NCI-H1105 (cell line): ENCODE measurements at places on chromosomes 16 and 17.

- no peak for DNase-seq
Observed at GRCh38 chr17:69856946-69857345, 218.1 kb upstream of the KCNJ16 start.

- DNase-seq, result no peak
Observed at GRCh38 chr16:54142787-54143186, 143.8 kb downstream of the IRX3 start.

DNA sequence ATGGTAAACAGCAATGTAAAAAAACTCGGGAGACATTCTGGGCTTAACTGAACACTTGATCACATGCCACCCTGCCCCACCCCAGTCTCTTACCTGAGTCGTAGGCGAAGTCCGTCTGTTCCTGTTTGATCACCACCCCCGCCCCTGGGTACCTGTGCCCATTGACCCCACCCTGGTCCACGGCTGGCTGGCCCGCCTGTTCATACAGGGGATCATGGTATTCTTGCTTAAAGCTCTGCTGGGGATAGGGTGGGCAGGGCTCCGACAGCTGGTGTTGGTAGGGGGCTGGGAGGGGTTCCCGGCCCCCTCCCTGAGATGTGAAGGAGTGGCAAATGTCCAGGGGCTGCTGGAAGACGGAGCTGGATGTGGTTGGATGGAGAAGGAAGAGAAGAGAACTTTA, 13.6 kb downstream of the ETV4 start:
- no peak for DNase-seq

- no peak for DNase-seq
Observed at GRCh38 chr17:82876602-82877379, 37.0 kb upstream of the ZNF750 start.

- DNase-seq, result no peak
Observed at GRCh38 chr17:66167189-66167815, 24.6 kb downstream of the CEP112 start.

DNA sequence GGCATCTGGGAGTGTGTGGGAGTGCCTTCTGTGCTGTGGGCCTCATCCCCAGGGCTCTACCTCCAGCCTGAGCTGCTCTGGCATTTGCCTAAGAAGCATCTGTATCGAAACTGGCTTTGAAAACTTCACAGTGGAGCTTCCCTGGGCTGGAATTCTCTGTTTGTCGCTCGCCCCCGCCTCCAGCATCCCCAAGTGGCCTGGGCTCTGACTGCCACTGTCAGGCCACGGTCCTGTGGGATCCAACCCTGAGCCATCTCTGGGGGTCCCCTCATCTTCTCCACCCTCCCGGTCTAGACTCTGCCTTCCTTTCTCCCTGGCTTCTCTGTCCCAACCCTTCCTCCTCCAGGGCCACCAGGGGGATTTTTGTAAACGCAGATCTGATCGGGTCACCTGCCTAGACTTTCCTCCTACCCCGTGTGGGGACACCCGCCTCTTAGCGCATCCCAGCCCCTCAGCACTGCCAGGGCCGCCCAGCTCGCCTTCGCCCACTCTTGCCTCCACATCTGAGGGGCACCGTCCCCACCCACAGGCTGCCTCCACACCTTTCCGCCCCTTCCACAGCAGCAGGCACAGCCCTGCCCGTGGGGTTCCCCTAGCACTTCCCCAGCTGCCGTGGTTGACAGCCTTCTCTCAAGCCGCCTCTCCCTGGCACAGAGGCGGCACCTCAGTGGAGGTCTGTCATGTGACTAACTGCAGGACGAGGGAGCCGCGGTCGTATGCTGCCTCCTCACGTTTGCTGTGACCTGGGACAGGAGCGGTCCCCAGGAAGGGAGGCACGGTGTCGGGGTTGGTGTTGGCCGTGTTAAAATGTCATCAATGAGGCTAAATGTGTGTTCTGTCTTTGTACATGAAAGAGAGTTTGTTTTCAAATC, 12.0 kb downstream of the TBC1D24 start:
- DNase-seq, result no peak

DNA sequence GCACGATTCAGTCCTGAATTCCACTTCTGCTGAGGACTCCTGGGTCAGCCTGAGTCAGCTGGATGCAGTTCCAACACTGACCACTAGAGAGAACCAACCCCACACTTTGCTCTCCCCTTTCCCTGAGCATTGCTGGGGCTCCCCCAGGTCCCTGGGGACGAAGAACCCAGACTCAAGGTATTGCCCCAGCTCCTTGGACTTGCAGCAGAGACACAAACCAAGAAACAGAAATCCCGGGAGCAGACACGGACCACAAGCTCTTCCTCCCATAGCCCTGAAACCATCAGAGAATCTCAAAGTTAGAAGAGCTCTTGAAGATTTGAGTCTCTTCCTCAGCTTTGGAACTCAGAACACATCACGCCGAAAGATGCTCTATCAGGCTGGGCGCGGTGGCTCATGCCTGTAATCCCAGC, 678 bp upstream of the GH1 start:
- DNase-seq, result peak; percentile 20

DNA sequence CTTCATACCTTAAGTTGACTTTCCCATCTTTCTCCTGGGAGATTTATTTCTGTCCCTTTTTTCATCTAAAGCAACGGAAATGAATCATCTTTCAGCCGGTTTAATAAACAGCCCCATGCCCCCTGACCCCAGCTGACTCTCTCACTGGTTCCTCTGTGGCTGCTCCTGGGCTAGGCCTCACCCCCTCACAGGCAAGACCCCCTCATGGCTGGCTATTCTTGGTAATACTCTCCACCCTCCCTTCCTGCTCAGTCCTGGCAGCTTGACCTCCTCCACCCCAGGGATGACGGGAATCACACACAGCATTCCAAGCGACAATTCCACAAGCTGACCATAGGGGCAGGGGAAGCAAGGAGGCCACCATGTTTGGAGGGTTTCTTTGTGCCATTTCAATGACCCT, 1.5 kb upstream of the ADAP2 start:
- DNase-seq, result no peak

GRCh38 chr17:37543637-37544052, 54.0 kb downstream of the DUSP14 start:
- no peak for DNase-seq

DNA sequence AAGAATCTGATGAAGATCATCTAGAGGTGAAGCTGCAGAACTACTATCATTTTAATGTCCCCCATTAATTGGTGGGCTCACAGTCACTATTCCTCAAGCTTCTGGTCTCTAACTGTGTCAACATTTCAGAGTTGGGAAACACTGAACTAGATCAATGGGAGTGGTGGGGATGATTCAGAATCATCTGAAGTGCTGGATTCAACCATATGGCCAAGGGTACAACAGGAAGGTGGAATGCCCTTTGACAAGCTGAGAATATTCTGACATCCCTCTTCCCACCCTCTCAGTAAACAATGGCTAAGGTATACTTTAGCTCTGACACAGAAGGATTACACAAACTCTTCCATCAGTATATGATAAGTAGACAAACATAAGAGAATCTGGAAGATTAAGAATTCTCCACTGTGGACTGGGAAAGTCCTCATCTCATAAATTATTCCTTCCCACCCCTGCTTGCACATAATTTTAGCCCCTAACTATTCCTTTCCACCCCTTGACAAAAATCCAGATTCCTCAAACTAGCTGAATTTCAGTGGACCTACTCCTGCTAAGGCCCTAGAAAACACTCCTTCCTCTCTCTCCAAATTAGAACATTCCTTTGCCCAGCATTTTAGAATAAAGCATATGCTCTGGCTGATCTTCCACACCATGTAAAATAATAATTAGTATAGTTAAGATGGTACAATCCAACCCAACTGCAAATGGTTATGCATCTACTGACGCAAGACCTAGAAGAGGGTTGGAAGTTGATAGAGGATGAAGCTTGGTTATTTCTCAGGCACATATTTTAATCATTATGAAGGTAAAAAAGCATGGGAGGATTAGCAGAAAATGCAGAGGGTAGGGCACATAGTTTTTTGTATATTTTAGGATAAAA, 16.3 kb upstream of the RFFL start:
- DNase-seq, result no peak
